ENCODE measurements at places on chromosomes 5 and 9.

DNA sequence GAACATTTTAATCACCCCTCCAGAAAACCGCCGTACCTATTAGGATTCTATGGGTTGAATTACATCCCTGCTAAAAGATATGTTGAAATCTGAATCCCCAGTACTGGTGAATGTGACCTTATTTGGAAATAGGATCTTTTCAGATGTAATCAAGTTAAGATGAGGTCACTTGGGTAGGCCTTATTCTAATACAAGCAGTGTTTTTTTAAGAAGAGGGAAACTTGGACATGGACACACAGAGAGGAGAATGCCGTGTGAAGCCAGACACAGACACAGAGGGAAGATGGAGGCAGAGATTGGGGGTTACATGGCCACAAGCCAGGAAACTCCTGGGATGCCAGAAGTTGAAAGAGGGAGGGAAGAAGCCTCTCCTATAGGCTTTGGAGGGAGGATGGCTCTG, 183.5 kb downstream of the GNA14 start:
- no peak for DNase-seq

DNA sequence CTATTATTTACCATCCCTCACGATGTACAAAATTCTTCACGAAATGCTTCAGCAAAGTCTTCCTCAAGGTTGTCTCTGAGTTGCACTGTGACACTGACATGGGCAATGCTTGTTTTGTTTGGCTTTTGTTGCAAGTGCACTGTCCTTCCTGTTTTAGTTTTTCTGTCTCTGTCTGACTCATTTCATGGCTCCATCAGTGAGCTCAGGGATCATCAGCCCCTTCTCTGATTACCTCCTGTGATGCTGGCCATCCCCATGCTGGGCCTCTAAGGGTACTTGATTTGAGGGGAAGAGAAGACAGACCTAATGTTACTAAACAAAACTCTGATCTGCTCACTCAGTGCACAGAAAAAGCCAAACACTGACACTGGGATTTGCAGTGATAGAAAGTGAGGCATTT, 37.6 kb upstream of the STX17 start:
- no peak for DNase-seq

- DNase-seq: no peak
These were observed 6.8 kb downstream of the TRIM7 start for GRCh38 chr5:181198106-181198685.

DNA sequence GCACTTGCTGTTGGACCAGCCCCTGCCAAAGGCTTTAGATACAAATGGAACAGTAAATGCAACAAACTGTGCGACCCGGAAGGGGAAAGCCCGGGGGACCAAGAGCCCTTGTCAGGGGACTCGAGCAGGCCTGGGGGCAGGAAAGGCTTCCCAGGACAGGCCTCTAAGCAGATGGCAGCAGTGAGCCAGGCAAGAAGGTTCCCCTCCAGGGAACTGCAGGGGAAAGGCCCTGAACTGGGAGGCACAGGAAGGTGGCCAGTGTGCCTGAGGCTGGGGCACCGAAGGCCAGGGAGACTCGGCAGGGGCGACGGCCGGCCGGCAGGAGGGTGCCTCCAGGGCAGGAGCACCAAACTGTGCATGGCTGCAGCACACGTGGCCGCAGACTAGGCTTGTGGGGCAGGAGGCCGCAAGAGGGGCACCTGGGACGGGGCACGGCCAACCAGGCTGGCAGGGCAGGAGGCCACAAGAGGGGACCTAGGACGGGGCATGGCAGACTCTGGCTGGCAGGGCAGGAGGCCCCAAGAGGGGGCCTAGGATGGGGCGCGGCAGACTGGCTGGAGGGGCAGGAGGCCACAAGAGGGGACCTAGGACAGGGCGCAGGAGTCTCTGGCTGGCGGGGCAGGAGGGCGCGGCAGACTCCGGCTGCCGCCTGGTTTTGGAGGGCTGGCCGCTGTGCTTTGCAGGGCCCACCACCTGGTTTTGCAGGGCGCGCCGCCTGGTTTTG, 10.0 kb downstream of the VAV2 start:
- DNase-seq: no peak

DNA sequence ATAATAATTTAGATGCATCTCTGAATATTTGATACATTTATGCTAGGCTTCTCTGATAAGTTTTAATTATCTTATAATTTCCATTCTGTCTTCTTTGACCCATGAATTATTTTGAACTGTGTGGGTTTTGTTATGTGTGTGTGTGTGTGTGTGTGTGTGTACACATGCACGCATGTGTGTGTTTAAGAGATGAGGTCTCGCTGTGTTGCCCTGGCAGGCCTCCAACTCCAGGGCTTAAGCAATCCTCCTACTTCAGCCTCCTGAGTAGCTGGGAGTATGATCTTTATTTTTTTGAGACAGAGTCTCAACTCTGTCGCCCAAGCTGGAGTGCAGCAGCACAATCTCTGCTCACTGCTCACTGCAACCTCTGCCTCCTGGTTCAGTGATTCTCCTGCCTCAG, 75.4 kb downstream of the NDUFAF2 start:
- DNase-seq: no peak

GRCh38 chr9:85971731-85972130, 30.8 kb downstream of the NAA35 start:
- DNase-seq: no peak

DNA sequence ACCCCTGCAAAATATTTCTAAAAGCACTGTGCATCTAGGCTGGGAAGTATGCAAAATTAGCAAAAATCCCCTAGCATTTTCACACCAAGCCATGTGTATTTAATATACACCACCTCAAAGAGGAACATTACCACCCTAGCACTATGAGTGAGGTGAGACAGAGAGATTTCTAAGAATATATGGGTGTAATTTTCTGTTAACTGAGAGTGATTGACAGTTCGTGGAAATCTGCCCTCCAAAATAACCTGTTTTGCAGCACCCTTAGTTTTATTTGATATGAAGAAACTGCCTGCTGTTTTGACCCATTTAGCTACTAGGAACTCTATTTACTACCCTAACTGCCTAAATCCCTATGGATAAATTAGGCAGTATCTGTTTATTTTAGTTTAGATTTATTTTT, 64.2 kb upstream of the CDKN2B start:
- DNase-seq: no peak

GRCh38 chr9:77582961-77583576, 65.1 kb downstream of the GNA14 start:
- DNase-seq: no peak

DNA sequence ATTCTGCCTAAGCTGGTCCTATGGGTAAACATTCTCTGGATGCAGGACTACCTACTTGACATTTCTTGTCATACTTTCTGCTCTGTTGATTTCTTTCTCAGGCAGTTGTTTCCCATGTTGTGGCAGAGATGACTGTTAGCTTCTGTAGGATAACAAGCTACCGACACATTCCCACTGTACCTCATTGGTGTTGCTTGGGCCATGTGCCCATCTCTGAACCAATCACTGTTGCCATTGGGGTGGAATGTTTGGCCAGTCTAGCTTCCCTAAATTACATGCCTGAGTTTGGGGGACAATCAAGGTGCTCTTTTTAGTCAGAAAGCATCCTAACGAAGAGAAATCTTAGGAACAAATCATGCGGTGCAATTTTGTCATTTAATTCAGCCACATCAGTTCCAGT, 212.0 kb downstream of the KDM4C start:
- no peak for DNase-seq

DNA sequence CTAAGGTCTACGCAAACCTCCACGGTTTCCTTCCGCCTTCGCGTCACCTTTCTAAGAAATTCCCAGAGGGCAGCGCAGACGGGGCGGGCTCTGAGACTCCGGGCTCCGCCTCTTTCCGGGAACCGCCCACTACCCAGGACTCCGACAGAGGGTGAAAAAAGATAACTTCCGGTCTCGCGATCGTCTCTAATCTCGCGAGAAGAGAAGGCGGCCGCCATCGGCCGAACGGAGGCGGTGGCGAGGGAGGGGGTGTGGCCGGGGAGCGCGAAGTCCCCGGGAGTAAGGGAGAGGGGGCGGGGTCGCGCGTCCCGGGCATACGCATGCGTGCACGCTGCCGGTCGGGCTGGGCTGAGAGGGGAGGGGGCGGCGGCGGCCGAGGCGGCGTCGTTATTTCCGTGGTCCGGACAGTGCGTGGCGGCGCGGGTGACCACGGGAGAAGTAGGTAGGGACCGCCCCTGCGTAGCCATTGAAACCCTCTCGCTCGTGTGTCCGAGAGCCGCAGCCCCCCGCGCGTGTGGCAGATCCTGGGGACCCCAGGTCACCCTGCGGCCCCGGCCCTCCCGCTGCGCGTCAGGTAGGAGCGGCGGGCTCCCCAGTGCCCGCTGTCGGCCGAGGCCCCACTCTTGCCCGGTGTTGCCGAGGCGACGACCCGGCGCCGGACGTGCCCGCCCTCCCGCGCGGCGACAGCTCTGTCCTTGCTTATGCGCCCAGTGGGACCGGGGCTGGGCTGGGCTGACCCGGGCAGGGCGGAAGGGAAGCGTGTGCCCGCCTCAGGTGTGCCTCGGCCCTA, at the start of gene NAA35:
Gene NAA35 (plus strand): TSS at position 315 of the 790 bp plus-strand sequence. CDS start 1,014 bp downstream, outside the sequence.
- peak; percentile 98 for DNase-seq

DNA sequence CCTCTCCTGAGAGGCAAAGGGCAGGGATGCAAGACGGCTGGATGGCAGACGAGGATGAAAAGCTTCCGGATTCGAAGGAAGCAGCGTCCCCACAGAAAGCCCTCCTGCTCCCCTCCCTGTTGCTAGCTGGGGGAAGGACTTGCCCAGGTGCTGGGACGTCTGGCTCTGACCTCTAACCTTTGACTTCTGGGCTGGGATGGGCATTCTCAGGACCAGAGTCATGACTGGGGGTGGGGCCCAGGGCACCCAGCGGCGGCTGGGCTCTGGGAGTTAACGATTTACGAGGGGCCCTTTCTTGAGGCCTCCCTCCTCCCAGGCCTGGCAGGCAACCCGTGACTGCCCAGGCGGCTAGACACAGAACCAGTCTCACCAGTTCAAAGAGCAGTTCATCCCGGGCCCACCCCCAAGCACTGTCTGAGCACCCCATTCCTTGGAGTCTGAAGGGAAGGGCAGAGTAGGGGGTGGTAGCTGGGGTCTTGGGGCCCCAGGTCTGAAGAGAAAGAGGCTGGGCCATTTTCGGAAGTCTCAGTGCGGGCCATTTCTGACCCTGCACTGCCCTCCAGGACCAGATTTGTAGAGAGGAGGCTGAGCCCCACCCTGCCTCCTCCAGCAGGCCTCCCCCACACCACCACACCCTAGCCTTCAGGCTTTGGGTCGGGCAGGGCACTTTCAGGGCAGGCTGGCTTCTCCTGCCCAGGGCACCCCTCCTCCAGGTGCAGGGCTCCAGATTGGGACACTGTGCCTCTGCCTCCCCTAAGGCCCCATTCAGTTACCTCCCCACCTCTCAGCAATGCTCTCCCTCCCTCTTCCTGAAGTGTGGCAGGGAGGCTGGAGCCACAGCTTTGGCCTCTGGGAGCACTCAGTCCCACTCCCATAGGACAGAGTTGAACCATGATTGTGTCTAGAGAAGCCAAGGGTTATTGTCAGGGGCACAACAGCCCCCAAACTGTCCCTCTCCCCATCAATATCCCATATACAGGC, 5.0 kb upstream of the CXXC5 start:
- DNase-seq: no peak

GRCh38 chr5:117188211-117188610, 613.6 kb upstream of the SEMA6A start:
- no peak for DNase-seq

- no peak for DNase-seq
These were observed 20.0 kb downstream of the CCDC125 start for GRCh38 chr5:69312459-69313160.

Data from activated T-helper 9 cell treated with anti-CD3 and anti-CD28 coated beads, Interleukin-2, amount 50 U/mL, for 16 hours (primary cell).